ENCODE measurements at places on chromosomes 2 and 18. TPM values are rescaled to one million over a fixed set of nuclear protein-coding genes. Genes with fewer than 3 reads are reported as not detected.
A peak's percentile ranks its signal among the peaks of the same experiment; 100 is the strongest.

The GAL3ST2 gene
- not detected for total RNA-seq

DNA sequence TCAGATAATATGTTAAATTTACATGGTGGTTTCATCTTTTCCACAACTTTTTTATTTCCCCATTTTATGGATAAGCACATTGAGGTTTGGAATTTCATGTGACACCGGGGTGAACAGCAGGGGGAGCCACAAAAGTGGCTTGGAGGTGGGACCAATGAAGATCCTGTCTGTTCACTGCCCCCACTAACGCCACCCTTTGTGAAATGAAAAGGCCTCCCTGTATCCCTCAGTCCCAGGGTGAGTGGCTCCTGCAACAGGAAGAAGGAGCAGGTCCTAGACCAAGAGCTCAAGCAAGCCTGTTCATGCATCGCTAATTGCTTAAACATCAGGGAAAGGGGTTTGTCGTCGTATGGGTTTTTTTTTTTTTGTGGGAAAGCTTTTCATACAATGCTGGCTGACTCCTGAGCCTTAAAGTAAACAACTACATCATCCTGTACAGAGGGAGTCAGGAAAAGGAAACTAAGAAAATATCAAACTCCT lies 267.8 kb upstream of the EPAS1 start:
- DNase-seq: no peak

GRCh38 chr18:79597176-79597830 lies 82.3 kb upstream of the CTDP1 start:
- DNase-seq: peak; percentile 46

The ANKRD23 gene
- total RNA-seq: 16.4 TPM

DNA sequence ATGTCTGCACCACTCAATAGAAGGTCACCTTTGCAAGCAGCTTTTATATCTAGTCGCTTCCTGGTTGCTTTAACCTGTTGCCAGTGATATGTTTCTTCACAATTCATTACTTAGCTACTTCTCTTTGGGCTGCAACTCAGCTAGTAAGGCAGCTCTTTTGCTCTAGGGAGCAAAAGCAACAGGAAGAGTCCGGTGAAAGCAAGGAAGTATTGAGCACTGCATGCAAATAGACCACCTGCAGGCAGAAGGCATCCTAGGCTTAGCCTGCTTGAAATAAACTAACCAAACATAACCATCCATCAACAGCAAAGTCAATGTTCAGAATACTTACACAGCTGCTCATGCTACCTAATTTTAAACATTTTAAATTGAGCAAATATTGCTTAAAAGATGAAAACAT lies 529.2 kb upstream of the LINC00305 start:
- no peak for DNase-seq
